NCI-H524 (cell line): ENCODE measurements at places on chromosomes 7 and 10.

GRCh38 chr10:132592790-132593383 is 55.3 kb downstream of the INPP5A start:
- DNase-seq: no peak

- DNase-seq: no peak
Measured at GRCh38 chr7:49434846-49435245, 338.6 kb upstream of the VWC2 start.

- DNase-seq: no peak
Measured at GRCh38 chr10:11073410-11073809, 55.7 kb downstream of the CELF2 start.

DNA sequence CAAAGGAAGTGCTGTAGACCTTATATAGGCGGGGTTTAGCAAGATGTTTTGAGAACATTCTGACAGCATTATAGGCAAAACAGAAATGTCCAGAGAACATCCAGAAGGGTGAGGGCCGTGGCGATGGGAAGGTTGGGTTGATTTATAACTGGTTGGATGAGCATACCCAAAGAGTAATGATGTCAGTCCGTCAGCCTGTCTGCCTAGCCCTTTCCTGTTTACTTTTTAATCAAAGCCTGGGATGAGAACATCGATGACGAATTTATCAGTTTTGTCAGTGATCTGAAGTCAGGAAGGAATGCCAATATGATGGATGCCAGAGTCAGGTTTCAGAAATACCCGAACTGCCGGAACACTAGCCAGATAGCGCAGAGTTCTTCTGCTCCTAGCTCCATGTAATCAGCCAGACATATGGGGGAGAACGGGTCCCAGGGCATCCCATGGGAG is 33.8 kb upstream of the TRIM8 start:
- no peak for DNase-seq

- DNase-seq: no peak
Measured at GRCh38 chr7:143485500-143485899, 7.8 kb downstream of the TAS2R41 start.

DNA sequence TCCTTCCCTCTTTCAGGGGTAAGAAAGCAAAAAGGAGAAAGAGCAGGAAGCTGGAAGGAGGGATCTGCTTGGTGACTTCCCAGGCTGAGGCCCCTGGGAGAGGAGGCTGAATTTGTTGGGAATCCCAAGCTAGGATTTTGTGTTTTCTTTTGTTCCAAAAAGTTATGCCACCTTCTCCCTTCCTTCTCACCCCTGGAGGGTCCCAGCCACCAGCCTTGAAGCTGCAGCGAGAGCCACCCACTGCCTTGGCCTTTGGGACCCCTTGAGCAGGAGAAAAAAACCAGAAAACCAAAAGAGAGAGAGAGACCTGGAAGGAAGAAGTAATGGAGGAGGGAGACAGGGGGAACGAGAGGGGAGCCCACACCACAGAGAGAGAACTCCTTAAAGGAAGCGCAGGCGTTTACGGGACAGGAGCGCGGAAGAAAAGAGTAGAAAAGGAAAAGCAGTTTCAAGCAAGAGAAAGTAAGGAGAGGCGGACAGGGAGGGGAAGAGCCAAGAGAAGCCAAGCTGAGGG is 7.2 kb downstream of the VAX1 start:
- no peak for DNase-seq

- DNase-seq: no peak
Measured at GRCh38 chr7:159143780-159144757, 598 bp downstream of the VIPR2 start.

- peak; percentile 4 for DNase-seq
Measured at GRCh38 chr7:28672397-28672797, 260.1 kb downstream of the CREB5 start.

- DNase-seq: no peak
Measured at GRCh38 chr10:51007781-51008180, 66.5 kb upstream of the PRKG1 start.

DNA sequence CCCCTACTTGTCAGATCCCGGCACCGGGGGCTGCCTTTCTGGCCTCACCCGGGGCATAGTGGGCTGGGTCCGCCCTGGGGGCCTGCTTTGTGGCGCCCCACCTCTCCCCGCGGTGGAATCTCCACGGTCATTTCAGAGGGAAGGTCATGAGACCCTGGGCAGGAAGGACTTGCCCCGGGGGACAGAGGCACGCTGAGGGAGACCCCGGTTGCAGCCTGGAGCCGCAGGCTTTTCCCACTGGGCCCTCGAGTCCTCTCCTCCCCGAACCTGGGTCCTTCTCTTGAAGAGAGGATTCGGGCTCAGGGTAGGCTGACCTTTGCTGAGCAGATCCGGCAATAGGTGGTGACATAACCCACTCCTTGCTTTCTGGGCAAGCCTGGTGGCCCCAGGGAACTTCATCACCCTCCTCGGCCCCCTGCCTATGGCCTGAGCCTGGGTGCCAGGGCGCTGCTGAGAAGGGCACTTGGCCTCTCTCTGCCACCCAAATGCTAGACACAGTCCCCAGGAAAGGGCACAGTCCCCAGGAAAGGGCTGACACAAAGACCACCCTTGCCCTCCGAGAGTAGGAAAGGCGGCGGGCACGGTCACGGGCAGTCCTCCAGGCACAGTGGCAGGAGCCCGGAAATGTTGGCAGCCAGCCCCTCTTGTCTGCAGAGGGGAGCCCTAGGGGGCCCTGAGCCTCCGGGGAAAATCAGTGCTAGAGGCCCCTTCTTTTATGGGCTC is 36.2 kb downstream of the FKBP6 start:
- no peak for DNase-seq

DNA sequence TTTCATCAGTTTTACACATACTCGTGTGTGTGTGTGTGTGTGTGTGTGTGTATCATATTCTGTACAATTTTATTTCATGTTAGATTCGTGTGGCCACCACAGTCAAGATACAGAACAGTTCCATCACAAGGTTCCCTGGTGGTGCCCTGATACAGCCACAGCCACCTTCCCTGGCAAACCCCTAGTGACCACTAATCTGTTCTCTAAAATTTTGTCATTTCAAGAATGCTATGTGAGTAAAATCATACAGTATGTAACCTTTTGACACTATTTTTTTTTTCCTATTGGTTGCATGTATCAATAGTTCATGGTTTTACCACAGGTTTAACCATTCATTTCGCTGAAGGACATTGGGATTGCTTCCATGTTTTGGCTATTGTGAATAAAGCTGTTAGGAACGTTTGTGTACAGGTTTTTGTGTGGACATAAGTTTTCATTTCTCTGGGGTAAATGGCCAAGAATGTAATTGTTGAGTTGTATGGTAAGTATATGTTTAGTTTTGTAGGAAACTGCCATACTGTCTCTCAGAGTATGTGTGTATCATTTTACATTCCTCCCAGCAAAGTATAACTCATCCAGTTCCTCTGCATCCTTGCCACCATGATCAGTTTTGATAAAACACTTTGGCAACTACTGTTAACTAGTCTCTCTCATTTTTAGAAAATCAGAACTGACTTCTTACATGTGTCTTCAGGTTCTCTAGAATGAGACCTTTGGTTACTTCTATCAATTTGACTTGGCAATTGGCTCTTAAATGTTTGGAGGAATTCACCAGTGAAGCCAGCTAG is 20.6 kb downstream of the KLHDC10 start:
- DNase-seq: no peak

DNA sequence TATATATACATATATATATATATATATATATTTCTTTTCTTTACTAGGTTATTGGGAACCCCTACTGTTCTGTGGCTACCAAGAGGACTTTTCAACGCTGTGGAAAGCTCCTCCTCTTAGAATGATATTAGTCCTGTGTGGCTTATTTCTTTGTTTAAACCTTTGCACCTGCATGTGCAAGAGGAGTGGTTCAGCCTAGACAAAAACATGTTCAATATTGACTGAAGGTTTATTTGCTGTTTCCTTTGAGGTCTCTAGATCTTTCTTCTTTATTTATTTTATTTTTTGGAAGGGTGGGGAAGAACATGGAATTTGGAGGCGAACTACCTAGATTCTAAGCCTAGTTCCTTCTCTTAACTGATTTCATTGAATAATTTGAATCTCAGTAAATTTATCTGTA is 118.1 kb downstream of the GNAT3 start:
- no peak for DNase-seq

GRCh38 chr7:5452937-5453540 is 29.4 kb upstream of the TNRC18 start:
- DNase-seq: no peak

DNA sequence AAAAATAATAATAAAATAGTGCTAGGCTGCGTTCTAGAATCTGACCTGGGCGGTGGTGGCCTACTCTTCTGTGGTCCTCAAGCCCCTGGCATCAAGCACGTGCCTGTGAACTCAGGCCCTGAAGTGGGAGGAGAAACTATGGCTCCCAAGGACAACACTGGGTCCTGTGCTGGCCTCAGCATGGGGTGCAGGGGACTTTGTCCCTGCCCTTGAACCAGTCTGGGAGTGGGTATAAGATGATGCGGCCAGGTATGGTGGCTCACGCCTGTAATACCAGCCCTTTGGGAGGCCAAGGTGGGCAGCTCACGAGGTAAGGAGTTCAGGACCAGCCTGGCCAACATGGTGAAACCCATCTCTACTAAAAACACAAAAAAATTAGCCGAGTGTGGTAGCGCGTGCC is 5.5 kb downstream of the ZP3 start:
- no peak for DNase-seq
